ENCODE measurements at places on chromosomes 2 and 18. TPM values are rescaled to one million over a fixed set of nuclear protein-coding genes. Genes with fewer than 3 reads are reported as not detected.

GRCh38 chr2:198465970-198466369, 661.6 kb downstream of the PLCL1 start:
- H3K4me3 ChIP-seq = no peak overlapping the region
- DNase-seq = no peak
- no peaks in the 10 kb centered on the region for H3K4me1 ChIP-seq
- no peaks in the 10 kb centered on the region for H3K36me3 ChIP-seq
- H3K27me3 ChIP-seq = no peaks in the 10 kb centered on the region
- no peak overlapping the region for H3K27ac ChIP-seq

DNA sequence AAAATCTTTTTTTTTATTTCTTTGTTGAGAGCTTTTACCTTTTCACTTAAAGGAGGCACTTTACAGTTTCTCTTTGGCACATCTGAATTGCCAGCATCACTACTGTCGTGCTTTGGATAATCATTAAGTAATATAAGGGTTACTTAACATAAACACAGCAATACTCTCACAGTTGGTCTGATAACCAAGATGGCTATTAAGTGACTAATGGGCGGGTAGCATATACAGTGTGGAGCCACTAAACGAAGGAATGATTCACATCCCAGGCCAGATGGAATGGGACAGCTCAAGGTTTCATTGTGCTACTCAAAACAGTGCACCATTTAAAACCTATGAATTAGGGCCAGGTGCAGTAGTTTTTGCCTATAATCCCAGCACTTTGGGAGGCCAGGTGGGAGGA, 28.1 kb downstream of the USP37 start:
- no peak overlapping the region for H3K4me3 ChIP-seq
- H3K27me3 ChIP-seq = no peaks in the 10 kb centered on the region
- no peak overlapping the region for H3K27ac ChIP-seq
- peaks cover 38% of the 10 kb centered on the region for H3K36me3 ChIP-seq

- DNase-seq = no peak
- no peaks in the 10 kb centered on the region for H3K36me3 ChIP-seq
- H3K4me1 ChIP-seq = no peaks in the 10 kb centered on the region
- peaks cover 5% of the 10 kb centered on the region for H3K27me3 ChIP-seq
- no peak overlapping the region for H3K27ac ChIP-seq
- no peak overlapping the region for H3K4me3 ChIP-seq
These were observed 2.1 kb downstream of the TFCP2L1 start for GRCh38 chr2:121282800-121283385.

The ZNF512 gene
- 28.9 TPM for total RNA-seq

DNA sequence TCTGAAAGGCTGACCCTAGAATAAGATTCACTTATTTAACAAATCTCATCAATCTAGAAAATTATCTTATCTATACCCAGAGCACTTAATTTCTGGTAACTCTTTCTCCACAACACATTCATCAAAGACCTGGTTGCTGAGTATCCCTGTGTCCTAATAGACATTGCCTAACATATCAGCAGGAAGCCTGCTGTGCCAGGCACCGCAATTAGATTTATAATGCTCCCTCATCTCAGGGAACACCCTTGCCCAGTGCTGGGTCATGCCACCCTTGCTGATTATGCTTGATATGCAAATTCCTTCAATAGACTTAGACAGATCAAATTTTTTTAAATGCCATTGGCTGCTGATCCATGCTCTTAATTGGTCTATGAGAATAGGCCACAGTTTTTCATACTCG, 3.8 kb downstream of the DSG1 start:
- no peak overlapping the region for H3K4me3 ChIP-seq
- H3K27ac ChIP-seq = no peak overlapping the region
- no peak for DNase-seq
- no peaks in the 10 kb centered on the region for H3K36me3 ChIP-seq

DNA sequence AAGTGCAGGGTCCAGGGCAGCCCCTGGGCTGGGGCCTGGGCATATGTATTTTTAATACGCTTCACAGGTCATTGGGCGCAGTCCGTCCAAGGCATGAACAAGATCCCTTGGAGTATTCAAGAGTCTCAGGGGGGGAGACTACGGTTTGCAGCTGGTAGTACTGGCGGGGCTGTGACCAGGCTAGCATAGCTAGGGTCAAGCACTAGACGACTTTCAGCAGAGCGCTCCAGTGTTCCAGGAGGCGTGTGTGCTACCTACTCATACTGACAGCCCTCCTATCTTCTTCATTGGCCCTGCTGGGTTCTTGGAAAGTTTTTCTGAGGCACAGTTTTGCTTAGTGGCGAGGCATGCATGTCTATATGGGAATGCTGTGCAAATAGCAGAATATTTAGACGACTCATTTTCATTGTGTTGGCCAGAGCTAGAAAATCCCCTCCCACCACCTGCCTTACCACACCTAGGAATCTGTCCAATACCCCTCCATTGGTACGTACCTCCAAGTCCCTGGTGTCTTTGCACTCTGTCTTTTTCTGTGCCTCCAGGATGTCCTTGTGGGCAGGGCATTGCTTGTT, 68.2 kb downstream of the GLI2 start:
- peaks cover 3% of the 10 kb centered on the region for H3K4me1 ChIP-seq
- 0 out of 2 replicates have a peak, but pooled peaks cover 1% of the 10 kb centered on the region for H3K27me3 ChIP-seq
- no peak for DNase-seq
- H3K4me3 ChIP-seq = no peak overlapping the region
- H3K36me3 ChIP-seq = no peaks in the 10 kb centered on the region
- no peak overlapping the region for H3K27ac ChIP-seq

The ABCG5 gene
- not detected for total RNA-seq

GRCh38 chr2:238821391-238821790, 26.5 kb upstream of the TWIST2 start:
- H3K36me3 ChIP-seq = no peaks in the 10 kb centered on the region
- no peak for DNase-seq
- H3K4me1 ChIP-seq = no peaks in the 10 kb centered on the region
- no peak overlapping the region for H3K27ac ChIP-seq
- no peaks in the 10 kb centered on the region for H3K27me3 ChIP-seq
- no peak overlapping the region for H3K4me3 ChIP-seq
